ENCODE measurements at places on chromosomes 13 and 19. TPM values are rescaled to one million over a fixed set of nuclear protein-coding genes. Genes with fewer than 3 reads are reported as not detected.

CLEC17A gene
- not detected for total RNA-seq

DNA sequence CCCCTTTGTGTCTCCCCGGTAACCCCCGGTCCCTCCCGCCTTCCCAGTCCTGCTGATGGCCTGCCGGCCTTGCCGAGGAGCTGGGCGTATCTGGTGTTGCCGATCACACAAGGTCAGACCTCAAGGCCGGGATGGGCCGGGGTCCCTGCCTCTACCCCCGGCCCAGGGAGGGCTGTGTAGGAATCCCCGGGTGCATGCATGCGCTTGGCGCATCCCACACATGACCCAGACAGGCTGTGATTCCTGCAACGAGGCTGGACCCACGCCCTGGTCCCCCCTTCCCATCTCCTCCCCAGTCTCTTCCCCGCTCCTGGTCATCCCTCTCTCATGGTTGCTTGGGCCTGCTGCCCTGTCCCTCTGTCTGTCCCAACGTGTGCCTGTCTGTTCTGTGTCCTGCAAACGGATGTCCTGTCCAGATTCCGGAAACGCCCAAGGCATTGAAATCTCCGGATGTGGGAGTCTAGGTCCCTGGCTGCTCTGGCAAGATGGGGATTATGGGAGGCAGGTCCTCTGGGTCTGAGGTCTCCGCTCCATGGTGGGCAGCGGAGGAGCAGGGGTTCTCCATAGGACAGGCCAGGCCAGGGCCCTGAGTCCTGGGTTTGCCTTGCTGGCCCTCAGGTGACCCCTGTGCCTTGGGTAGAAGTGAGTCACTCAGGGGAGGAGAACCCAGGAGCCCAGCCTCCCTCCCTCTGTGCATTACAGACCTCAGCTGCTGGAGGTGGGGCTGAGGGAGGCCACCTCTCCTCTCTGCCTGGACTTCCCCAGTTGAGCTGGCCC, 1.6 kb downstream of the PKN1 start:
- H3K4me3 ChIP-seq: peak overlapping the region; percentile 78
- H3K27me3 ChIP-seq: no peaks in the 10 kb centered on the region
- H3K27ac ChIP-seq: peak overlapping the region; percentile 90
- H3K36me3 ChIP-seq: peaks cover 5% of the 10 kb centered on the region

DNA sequence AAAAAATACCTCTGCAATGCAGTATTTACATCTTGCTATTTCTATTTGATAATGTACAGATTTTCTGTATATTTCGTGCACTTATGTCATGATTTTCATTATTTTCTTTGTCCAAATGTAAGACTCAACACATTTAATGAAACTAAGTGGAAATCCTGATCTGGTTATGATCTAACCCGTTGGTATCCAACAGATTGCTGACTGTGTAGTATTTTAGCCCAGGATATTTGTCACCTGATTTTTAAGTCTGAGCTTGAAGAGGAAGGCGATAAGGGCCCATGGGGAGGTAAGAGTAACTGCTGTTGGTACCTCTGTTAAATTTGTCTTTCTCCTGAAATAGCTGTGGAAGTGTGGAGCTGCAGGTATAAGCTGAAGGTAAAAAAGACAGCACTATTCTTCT, 45.3 kb downstream of the WASF3 start:
- peaks cover 60% of the 10 kb centered on the region for H3K4me1 ChIP-seq
- no peak overlapping the region for H3K4me3 ChIP-seq
- H3K36me3 ChIP-seq: no peaks in the 10 kb centered on the region
- H3K27ac ChIP-seq: no peak overlapping the region
- H3K27me3 ChIP-seq: no peaks in the 10 kb centered on the region

- no peak overlapping the region for H3K4me3 ChIP-seq
- DNase-seq: peak; percentile 79
- H3K27ac ChIP-seq: no peak overlapping the region
- H3K36me3 ChIP-seq: no peaks in the 10 kb centered on the region
- H3K4me1 ChIP-seq: no peaks in the 10 kb centered on the region
Measured at GRCh38 chr13:112465251-112466131, 89.3 kb downstream of the SPACA7 start.

DNA sequence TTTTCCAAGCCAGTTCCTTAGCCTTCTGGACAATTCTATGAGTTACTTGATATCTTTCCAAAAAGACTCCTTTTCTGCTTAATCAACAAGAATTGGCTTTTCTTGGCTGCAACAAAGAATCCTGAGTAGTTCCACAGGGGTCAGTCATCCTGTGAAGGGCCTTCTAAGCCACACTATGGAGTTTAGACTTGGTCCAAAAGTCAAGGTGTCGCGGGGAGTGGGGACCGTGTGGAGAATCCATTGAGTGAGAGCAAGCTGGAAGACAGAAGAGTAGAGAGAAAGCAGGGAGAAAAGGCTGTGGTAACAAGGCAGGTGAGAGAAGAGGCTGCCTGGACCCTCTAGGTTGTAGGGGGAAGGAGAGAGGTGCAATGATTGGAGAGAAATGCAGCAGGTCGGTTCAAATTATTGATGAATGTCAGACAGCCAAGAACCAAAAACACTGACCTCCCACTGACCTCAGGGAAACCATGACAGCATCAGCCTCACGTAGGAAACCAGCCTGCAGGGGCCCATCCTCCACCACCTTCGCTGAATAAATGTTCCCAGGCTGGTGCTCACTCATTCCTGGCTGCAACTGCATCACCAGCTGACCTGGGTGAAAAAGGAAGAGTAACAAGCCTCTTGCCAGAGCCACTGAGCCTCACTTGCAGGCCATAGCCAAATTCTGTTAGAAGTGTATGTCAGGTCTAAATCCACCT, 7.1 kb upstream of the IFT88 start:
- H3K36me3 ChIP-seq: no peaks in the 10 kb centered on the region
- no peaks in the 10 kb centered on the region for H3K4me1 ChIP-seq
- DNase-seq: peak; percentile 55
- H3K4me3 ChIP-seq: no peak overlapping the region

GRCh38 chr13:20609145-20609544, 42.2 kb downstream of the IFT88 start:
- H3K27me3 ChIP-seq: no peaks in the 10 kb centered on the region
- no peak for DNase-seq
- no peak overlapping the region for H3K27ac ChIP-seq
- no peaks in the 10 kb centered on the region for H3K4me1 ChIP-seq
- peaks cover 43% of the 10 kb centered on the region for H3K36me3 ChIP-seq
- H3K4me3 ChIP-seq: no peak overlapping the region

Data from esophagus muscularis mucosa (tissue), 4 donors.